CD4-positive, alpha-beta memory T cell (primary cell): ENCODE measurements at places on chromosomes 7 and 10.
A peak's percentile ranks its signal among the peaks of the same experiment; 100 is the strongest.

DNA sequence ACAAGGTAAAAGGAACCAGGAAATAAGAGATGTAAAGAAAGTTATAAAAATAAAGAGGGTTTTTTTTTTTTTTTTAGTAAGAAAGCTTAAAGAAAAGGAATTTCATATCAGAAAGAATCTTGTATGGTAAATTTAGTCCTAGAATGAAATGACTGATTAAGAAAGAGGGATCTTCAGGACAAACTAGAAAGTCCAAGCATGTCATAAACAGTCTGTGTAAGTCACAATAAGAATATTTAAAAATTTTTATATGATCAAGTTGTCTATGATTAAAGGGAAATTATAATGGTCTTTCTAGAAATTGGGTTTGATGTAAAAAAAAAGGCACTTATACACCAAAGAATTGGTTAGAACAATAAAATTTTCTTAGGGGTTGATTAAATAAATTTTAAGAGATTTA lies 289.5 kb downstream of the XPNPEP1 start:
- no peak for DNase-seq

- no peak for DNase-seq
These were observed 85.0 kb downstream of the SGMS1 start for GRCh38 chr10:50538555-50539398.

GRCh38 chr10:74453169-74453568 lies 302.1 kb downstream of the ADK start:
- no peak for DNase-seq

DNA sequence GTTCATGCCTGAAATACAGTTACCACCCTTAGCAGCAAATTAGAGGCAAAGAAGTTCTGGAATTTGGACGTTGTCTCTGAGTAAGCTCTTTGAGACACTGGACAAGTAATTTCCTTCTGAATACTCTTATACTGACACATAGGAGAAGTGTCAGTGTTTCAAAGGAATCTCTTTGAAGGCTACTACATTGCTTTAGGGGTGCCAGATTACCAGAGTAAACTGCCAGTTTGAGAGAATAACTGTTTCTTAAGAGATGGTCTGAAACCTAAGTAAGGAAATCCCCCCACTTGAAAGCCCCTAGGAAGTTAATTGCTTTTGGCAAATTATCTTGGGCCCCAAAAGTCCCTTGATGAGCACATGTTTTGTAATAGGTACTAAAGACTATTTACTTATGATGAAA lies 3.4 kb downstream of the FAS start:
- peak; percentile 58 for DNase-seq
